AG04449 (cell line): ENCODE measurements at places on chromosomes 5 and 9.

DNA sequence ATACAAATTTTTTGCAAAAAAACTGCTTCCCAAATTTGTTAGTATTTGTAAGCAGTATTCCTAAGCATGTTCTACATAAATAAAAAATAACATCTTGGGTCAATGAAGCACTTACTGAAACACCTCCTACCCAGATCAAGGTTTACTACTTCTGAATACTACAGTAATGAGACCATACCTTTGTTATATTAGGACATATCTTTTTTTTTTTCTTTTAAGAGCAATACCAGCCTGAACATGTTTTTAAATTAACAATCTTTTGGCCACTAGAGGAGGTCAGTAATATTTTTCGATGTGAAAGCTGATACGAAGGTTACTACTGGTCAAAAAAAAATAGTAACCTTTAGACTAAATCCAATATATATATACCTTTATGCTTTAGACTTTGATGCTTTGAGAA, 72.7 kb downstream of the CERT1 start:
- no peak for DNase-seq

DNA sequence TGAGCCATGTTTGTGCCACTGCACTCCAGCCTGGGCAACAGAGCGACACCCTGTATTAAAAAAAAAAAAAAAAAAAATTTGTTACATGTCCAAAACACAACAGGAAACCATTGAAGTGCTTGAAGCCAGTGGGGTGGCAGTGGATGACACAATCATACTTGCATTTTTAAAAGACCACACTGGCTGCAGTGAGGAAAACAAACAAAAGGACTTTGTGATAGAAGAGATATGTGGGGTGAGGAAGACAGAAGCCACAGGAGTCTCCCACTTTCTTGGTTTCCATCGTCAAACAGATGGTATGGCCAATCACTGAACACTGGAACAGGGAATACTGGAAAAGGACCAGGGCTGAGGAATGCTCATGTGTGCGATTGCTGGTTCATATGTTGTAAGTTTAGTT, 20.9 kb upstream of the COMMD10 start:
- no peak for DNase-seq

DNA sequence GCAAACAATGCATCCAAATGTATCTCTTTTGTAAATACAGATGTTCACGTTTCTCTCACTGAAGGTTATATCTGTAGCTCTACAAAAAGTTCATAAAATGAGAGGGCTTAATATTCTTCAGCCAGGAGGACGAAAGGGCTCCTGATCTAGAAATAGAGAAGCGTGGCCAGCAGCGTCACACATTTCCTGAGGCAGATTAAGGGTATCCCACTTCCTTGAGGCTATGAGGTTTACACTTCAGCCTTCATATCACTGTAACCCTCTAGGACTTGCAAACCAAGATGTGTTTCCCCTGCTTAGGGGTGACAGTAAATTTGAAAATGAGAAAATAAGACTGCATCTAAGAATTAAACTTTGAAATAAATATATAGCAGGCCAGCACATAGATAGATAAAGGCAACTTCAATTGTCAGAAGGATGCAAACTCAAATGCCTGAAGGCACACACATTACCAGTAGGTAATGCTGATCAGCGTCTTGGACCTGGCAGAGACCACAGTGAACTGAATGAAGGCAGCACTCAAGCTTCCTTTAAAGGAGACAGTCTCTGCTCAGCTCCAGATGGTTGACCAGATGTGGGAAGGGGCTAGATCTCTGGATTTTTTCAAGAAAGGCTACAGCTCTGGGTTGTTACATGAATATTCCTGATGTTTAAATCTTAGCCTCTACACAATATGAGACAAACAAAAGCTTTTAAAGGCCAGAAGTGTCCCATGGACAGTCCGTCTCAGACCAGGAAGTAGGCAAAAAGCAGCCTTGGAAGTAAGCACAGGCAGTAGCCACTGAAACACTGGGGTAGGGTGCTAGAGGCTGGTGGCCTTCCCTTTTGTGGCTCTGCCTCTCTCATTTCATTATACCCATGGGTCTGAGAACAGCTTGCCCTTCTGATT, 197.7 kb downstream of the MCTP1 start:
- no peak for DNase-seq

DNA sequence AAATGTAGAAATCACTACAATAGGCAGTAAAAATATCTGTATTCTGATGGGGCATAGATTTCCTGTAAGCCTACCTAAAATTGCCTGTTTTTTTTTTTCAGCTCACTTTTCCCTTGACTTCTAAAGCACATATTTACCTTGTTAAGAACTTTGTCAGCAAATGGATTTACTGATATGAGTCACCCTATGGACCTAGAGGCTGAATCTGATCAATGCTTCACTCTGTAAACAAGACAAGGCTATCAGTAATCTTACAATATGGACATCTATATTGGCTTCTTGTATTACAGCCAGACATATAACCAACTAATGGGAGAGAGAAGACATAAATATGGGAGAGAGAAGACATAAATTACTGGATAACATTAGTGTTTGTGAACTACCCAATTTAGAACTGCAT, 792.7 kb upstream of the CHD1 start:
- DNase-seq, result no peak

GRCh38 chr5:5373351-5373989, 49.0 kb upstream of the ICE1 start:
- no peak for DNase-seq
